ENCODE measurements at places on chromosomes 2 and 18.

DNA sequence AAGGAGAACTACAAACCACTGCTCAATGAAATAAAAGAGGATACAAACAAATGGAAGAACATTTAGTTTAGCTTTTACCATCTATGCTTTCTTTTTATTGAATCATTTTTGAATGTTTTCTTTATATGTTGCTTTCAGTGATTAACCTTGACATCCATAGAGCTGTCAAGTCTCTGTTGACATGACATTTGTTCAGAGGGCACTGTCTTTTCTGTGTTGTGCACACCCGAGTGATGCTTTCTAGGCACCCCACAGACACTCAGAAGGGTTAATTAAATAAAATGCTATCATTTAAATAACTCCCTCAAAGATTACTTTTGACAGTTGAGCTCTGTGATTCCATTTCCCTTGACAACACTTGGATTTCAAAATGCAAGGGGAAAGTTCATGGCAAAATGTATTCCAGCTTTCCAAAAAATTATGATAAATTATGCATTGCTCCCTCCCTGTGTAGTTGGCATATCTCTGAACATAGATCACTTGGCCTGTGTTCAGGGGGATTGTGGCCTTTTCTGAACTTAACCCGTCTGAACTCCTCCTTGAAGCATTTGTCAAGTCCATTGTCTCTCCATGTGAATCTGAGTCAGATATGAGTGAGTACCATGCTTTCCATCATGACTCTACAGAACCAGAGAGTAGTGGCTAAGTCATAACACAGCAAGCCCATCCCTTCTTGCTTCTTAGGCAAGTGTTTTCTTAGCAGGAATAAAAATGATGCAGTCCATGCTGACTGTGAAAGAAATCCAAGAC, 372.6 kb downstream of the RPRM start:
- DNase-seq = no peak

DNA sequence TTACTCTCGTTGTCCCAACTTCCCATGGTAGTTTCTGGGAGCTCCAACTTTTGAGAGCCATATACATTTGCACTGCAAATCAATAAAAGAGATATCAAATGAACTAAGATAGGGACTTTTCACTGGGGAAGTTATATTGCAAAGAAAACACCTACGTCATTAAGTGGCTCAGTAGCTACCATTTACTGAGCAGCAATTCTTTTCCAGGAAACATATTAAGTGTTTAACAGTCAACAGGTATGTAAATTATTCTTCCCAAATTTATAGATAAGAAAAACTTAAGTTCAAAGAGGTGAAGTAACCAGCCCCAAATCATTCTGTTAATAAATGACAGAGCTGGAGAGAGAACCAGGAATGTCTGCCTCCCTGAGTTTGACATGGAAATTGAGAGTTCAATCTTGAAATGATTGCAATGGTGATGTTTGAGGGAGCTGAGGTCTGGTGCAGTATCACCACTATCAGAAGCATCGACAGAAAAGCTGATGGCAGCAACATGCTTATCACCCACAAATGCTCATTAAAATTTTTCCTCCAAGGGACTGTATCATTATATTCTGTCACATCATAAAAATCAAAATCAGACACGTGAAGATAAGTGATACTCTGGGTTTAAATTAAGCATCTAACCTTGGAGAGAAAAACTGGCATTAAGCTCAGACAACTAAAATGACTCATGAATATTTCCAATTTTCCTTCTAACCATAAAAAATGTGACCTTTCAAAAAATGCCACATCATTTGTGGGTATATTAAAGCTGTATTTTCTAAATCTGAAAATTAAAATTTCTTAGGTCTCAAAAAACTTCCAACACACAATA, 43.4 kb downstream of the GAREM1 start:
- no peak for DNase-seq

DNA sequence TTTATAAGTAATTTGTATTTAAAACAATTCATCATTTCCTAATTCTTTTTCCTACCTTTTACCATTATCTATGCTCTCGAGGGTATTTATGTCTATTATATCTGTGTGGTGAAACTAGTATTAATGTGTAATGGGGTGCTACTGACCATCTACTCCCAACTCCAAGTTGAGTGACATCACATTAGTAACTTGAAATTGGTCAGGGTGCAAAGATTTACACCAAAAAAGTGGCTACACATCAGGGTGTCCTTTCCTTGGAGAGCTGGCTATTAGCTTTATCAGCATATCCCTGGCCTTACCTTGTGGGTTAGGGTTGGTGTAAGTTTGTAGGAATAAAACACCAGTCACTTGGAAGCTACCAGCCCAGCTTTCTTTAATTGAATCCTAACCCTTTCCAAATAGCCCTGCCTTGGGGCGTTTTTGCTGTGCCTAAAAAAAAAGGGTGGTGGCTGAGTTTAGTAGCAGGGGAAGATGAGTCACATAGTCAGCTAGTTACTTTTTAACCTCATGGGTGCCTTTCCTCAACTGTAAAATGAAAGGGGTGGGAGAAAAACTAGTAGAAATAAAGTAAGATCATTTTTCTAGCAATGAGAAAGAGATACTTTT, 14.0 kb downstream of the ANXA4 start:
- no peak for DNase-seq

GRCh38 chr2:165081276-165081675, 122.6 kb downstream of the SCN3A start:
- no peak for DNase-seq

DNA sequence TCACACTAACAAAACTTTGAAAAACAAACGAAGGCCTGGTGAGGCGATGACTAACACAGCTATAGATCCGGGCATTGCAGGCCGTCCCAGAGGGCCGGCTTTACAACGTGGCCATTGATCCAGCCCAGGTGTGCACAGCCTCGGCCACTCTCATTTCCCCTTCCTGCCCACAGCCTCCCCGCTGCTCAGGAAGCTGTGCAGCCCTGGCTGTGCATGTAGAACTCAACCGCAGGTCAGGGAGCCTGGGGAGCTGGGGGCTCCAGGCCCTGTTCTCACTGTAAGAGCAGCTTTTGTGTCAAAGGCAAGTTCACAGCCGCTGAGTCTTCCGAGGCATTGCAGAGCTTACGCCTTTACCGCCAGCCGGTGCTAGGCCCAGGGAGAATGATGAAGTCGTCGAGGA, 87.2 kb downstream of the LONRF2 start:
- DNase-seq = no peak
